Iris pigment epithelial cell (primary cell): ENCODE measurements at places on chromosomes 16 and 17.

- DNase-seq = no peak
Measured at GRCh38 chr16:81492311-81492761, 47.7 kb downstream of the CMIP start.

GRCh38 chr17:16887523-16888095 lies 84.3 kb downstream of the TNFRSF13B start:
- no peak for DNase-seq

DNA sequence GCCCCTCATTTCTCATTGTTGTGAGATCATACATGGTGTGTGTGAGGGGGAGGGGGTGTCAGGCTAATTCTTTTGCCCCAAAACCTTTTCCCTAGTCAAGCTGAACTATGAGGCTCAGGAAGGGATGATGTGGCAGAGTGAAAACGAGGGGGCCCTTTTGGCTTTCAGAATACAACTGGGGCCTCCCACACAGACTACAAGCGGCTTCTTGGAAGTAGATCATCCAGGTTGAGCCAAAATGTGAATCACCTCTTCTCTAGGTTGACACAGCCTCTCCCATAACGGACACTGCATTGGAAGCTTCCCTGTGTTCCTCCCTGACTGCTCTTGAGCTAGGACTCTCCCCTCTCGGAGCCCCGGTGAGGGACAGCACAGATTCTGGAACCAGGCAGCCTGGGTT lies 2.3 kb upstream of the ALKBH5 start:
- no peak for DNase-seq

DNA sequence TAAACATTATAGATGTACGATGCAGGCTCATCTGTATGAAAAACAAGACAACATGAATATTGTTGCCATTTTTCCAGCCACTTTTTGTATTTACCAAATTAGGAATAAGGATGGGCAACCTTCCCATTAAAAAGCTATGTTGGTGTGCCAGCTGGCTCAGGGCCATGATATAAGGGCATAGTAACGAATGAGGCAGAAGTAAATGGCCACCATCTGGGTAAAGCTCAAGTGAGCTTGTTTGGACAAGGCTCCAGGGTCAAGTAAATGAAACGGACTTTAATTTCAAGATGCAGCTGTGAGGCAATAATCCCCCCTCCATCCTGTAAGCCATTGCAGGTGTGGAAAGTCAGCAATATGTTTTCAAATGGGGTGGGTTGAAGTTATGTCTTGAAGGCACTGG lies 930.9 kb upstream of the CDH8 start:
- DNase-seq = no peak

DNA sequence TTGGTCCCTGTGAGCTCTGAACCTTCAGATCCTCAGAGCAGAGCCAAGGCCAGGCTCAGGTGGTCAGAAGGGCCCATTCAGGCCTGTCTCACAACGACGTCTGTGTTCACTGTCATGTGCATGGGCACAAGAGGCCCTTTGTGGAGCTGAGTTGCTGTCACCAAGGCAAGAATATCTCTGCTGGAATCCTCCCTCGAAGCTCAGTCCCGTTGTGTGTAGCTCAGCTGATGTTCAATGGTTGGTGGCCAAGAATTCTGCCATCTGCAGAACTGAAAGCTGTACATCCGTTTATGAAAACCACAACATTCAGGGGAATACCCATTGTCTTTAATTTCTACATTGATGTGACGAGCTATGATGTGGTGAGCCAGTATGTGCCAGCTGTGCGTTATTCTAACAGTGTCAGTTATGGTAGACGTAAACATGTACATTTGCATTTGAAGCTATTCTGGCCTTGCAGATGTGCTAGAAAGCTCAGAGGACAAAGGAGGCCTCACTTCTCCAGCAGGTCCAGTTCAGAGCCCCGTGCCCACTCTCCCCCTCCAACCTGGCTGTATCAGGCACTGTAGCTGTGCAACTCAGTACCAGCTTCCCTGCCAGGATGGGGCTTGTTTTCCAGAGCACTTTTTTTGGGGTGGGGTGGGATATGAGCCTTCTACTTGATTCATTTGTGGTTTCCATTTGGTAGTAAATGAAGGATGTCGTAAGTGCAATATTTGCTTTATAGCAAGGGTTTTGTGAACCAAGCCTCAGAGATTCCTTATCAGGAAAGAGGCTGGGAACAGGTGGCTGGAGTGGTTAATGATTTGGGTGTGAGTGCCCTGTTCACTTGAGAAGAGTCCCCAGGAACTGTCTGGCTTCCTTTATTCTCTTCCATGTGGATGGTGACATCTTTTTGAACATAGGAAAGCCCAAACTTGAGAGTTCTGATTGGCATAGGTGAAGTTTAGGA lies 56.1 kb downstream of the B9D1 start:
- DNase-seq = no peak

DNA sequence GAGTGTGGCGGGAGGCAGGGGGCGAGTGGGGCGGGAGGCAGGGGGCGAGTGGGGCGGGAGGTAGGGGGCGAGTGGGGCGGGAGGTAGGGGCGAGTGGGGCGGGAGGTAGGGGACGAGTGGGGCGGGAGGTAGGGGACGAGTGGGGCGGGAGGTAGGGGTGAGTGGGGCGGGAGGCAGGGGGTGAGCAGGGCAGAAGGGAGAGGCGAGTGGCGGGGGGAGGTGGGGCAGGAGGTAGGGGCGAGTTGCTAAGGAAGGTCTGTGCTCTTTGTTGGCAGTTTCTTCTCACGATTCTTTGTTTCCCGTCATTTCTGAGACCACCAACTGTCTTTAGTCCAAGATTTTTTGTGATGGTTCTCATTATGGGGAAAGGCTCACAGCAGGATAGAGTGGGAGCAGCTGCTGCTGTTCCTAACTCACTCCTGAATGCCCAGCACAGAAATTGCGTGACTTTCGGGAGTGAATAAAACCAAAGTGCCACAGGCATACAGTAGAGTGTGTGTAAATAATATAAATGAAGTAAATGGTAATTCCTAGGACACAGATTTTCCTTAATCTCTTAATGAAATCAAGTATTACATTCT lies 44.7 kb downstream of the COG7 start:
- DNase-seq = no peak

GRCh38 chr16:13866073-13866472 lies 53.9 kb upstream of the ERCC4 start:
- DNase-seq = peak; percentile 82

DNA sequence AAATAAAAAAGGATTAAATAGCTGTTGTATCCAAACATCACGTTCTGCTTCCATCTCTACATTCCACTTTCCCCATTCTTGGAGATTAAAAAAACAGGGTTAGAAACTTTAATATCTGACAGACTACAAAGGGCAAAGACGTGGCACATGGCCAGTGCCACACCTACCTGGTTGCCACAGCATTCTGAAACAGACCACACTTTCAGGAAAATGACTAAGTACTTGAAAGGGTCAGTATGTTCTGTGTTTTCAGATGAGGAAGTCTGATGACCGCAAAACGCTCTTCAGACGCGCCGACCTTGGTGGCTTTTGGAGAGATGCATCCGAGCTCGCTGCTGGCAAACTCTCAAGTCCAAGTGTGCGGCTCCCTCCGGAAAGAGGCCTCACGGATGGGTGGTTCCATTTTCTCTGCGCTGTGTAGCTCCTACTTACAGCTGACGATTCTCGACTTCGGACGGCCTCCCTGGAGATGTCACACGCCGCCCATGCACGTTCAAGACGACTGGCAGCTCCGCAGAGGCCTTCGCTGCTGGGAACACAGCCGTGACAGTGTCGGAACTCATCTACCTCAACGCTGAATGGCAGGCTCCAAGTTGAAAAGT lies 15.5 kb downstream of the MAP1LC3B start:
- peak; percentile 55 for DNase-seq

DNA sequence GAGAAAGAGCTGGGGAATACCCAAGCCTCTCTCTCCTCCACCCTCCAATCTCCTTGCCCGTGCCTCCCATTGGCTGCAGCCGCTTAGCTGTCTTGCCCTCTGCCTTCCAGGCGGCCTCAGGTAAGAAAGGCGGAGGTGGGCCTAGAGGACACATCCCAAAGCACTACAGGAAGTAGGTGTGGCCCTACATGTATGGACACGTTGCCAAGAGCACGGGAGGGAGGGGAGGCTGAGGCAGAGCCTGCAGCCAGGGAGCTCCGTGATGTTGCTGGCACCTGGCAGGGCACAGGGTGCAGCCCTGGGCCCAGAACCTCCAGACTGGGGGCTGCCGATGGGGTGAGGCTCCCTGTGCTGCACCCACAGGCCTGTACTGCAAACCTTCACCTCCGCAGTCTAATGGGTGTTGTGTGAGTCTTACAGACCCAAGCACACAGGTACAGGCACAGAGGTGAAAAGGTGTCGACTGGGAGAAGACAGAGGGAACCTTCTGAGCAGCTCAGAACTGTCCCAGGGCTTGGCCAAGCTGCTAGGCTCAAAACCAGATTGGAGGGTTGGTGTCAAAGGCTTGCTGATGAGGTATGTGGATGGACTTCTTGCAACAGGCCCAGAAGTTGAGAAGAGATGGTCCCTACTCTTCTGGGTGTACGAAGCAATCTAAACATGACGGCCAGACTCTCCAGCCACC lies 23.5 kb upstream of the FOXK2 start:
- DNase-seq = no peak

DNA sequence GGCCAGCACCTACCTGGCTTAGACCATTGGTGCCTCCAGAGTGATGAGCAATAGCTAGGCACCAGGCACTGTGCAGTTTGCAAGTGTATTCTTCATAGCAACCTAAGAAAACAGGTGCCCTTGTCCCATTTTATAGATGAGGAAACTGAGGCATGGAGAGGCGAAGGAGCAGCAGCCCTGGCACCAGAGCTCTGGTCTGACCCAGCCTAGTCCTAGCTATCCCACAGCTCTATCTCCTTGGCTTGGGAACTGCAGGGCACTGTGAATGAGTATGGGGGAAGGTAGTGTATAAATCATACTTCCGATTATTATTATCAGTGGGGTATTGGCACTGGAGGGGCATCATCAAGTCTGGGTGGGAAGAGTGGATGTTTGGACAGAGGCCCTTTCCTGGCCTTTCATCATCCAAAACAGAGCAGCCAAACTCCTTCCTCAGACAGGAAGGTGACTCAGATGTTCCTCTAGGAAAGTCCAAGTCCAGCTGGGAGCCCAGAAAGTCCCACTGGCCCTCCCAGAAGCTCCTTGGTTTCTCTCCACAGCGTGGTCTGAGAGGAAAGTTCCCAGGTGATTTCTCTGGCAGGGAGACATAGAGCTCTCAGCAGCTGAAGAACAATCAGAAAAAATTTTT lies 32.0 kb upstream of the PLLP start:
- DNase-seq = peak; percentile 63

DNA sequence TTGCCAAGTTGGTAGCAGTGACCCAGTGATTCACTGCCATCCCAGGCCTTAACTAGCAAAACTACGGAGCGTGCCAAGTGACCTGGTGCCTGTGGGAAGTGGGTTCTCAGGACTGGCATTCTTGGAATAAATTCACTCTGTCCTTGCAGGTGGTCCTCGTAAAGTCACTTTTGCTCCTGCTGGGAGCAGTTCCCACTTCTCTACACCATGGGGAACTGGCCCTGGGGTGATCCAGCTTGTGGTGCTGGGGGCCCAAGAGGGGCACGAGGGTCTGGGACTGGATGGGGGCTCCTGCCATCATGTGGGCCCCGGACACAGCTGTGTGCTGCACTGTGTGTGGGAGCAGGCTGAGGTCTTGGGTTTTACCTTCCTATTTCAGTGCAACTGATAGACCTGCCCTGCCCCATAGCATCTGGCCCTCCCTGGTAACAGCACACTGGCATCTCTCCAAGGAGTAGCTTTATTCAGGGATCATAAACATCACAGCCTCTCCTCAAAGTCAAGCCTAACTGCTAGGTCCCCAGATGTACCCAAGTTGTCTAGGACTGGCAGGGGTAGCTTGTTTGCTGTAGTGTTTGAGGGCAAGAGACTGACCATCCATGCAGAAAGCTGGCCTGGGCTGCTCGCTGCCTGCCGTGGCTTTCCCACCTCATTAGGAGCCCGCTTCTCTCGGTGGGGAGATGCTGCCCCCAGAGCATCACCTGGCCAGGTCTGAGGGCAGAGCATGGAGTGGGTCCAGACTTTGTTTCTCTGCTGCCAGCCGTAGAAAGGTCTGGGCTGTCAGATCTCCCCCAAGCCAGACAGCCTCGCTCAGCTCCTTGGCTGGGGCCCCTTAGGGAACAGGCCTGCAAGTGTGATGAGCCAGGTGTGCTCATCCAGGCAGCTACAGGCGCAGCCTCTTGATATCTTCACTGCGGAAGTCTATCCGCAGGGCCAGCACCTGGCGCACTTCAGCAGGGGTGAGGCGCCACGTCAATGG lies 26.0 kb downstream of the FCSK start:
- no peak for DNase-seq
